Urinary bladder (tissue), 4 donors: ENCODE measurements at places on chromosomes 11 and 22. TPM values are rescaled to one million over a fixed set of nuclear protein-coding genes. Genes with fewer than 3 reads are reported as not detected.

DNA sequence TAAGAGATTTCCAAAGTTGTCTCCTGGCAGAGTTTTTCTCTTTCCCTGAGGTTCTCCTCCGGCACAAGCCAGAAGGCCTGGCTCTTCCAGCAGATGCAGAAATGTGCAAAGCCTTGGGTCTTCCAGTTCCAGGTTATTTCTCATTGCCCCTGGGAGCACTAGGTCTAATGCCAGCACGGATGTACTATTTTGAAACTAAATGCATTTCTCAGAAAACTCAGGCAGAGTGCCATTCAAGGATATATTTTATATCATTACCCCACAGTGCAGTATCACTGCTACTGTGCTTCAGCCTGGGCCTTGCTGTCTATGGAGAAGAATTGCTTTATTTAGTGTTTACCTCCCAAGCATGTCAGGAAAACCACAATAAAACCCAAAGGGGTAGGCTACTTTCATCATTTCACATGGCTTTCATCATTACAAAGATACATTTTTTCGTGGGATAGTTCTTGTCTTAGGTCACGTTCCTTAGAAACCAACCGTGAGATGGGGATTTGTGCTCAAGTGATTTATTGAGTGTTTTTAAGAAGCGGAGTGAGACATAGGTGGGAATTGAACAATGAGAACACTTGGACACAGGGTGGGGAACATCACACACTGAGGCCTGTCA, 22.4 kb upstream of the FZD4 start:
- no peak for DNase-seq

GRCh38 chr11:14554959-14555358, 34.8 kb upstream of the PSMA1 start:
- no peak for DNase-seq

DNA sequence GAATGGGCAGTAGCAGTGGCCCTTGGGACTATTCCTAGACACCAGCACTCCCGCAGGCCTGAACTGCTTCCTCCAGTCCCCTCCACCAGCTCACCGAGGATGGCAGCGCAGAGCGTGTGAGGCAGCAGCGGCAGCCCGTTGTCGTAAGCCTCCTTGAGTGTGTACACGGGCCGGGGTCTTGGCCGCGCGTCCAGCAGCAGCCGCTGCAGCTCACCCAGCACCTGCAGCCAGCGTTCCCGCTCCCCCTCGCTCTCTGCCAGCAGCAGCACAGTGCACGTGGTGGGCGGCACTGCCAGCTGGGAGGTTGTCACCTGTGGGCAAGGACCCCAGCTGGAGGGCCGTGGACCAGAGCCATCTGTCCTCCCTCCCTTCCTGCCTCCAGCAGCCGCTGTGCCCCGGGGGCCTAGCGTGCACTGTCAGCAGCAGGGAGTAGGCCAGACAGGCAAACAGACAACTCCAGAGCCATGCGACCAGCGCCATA, 13.0 kb downstream of the CDC42BPG start:
- DNase-seq = no peak

- DNase-seq = no peak
Measured at GRCh38 chr11:8942518-8943066, at the start of gene ASCL3. ASCL3 (minus strand) TSS chr11:8943016; CDS start chr11:8938161, 4,855 bp downstream.

- no peak for DNase-seq
Measured at GRCh38 chr22:48918585-48919186, 909.0 kb downstream of the BRD1 start.

DNA sequence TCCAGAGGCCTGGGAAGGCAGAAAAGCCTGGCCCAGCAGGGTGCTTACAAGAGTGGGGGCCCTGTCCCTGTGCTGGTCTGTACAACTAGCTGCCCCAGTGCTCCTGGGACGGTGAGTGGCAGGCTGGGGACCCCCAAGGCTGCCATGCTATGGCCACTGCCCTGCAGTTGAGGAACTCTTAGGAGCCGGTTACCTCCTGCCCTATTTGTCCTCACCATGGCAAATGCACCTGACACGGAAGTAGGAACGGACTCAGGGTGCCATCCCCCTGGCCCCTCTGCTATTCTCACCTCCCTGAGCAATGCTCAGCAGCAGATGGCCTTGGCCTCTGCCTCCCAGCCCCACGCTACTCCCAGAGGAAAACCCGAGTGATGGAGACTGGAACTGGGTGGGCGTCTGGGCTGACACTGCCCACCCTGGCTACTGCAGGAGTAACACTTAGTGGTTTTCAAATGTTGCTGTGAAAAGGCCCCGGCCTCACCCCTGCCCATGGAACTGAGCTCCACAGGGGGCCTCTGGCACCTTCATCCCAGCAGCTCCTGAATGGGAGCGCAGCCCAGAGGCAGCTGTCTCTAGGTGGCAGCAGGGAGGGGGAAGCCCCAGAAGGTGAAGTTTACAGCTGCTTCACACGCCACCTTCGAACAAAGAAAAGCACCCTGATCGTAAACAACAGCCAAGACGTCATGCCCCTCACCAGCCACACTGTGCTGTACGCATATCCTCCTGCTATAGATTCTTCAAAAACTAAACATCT, 105.3 kb downstream of the CTTN start:
- DNase-seq = no peak

DNA sequence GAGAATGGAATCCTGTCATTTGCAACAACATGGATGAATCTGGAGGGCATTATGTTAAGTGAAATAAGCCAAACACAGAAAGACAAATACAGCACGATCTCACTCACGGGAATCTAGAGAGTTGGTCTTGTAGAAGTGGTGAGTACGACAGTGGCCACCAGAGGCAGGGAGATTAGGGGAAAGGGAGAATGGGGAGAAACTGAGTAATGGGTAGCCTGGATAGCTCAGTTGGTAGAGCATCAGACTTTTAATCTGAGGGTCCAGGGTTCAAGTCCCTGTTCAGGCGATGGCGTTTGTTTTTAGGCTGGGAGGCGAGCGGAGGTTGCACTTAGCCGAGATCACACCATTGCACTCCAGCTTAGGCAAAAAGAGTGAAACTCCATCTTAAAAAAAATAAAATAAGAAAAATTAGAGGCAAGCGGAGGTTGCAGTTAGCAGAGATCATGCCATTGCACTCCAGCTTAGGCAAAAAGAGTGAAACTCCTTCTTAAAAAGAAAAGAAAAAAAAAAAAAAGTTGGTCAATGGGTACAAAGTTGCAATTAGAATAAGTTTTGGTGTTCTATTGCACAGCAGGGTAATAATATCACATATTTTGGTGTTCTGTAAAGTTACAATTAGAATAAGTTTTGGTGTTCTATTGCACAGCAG, 95.7 kb upstream of the UBASH3B start:
- DNase-seq = no peak

DNA sequence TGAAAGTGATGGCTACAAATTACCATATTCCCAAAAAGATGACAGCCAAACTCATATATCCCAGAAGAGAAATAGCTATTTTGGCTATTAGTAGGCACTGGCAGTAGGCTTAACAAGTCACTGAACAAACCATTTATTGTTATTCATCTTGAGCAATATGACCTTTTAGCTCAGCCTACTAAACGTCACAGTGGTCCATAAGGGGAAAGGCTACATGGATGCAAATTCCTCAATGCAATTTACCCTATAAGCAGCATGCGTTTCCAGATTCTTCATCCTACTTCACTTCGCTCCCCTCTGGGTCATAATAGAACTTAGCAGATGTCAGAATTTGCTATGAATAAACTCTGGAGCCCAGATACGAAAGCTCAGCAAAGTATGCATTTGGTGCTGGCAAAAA, 114.0 kb downstream of the SIK3 start:
- DNase-seq = no peak

GRCh38 chr11:120121336-120121735, 16.6 kb downstream of the TRIM29 start:
- no peak for DNase-seq

DNA sequence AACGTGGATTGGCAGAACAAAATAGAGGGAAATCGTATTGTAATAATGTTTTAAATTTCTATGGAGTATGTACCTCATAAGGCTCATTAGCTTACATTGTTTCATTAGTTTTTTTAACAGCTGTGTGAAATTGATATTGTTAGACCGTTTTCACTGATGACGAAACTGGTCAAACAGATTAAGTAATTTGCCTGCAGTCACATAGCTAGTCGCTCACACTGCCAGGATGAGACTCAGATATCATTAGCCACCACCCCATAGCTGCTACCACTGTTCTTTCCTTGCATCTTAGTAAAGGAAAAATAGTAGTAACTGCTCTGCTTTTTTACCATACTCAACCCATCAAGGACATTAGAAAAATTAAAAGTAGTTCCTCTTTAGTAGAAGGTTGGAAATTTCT, 64.0 kb downstream of the DKK3 start:
- no peak for DNase-seq

The CAVIN3 gene
- 254 TPM for polyA plus RNA-seq
